ENCODE measurements at places on chromosomes 2 and 18.

DNA sequence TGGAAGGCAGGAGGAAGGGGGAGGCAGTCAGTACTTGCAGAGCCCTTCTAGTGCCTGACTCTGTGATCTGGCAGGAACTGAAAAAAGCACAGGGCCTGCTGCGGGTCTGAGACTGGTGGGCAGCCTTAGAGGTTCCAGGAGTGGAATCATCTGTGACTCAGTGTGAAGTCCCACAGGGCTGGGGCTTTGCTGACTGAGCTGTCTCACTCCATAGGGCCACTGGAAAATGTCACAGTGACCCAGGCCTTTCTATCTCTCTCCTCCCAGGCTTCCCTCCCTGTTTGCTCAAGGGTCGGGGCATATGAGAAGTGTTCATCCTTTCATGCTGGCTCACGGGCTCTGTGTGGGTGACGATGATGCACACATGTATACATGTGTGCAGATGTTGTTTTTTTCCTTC, 47.1 kb upstream of the ZFP36L2 start:
- DNase-seq, result no peak

DNA sequence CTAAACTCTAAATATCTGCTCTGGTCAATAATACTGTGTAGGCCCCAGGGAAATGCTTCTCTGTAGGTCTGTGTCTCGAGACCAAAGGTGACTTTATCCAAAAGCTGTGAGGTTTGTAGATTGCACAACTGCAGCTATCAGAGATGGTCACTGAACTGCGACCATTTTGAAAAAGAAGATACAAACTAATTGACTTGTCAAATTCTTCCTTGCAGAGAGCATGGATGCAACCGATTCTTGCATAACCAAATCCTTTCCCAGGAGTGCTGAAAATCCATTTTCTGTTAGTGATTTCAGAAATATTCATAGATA, 155.8 kb downstream of the SH3BP4 start:
- DNase-seq, result no peak

DNA sequence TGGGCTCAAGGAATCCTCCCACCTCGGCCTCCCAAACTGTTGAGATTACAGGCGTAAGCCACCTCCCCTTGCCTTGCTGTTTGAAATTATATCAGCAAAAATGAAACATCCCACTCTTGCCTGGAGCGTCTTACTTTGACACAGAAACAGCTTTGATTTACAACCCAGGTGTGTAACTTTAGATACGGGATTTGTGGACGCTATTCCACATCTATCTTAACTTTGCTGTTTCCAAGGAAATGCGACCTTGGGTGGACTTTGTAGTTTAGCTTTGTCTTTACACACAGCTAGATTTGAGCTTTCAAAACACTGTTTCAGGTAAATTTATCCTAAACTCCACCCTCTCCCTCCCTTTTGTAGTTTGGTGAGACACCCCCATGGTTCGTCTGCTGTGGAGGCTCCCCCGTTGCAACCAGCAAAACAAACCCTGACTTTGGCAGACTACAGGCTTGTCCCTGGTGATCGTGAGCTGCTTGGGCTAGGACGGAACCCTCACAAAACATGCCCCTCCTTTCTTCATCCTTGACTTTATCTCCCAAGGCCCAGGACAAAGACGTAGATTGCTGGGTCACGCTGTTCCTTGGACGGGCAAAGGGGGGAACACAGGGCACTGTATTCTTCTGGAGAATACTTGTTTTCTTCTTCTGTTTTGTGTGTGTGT, 5.5 kb upstream of the MSH6 start:
- DNase-seq, result no peak

DNA sequence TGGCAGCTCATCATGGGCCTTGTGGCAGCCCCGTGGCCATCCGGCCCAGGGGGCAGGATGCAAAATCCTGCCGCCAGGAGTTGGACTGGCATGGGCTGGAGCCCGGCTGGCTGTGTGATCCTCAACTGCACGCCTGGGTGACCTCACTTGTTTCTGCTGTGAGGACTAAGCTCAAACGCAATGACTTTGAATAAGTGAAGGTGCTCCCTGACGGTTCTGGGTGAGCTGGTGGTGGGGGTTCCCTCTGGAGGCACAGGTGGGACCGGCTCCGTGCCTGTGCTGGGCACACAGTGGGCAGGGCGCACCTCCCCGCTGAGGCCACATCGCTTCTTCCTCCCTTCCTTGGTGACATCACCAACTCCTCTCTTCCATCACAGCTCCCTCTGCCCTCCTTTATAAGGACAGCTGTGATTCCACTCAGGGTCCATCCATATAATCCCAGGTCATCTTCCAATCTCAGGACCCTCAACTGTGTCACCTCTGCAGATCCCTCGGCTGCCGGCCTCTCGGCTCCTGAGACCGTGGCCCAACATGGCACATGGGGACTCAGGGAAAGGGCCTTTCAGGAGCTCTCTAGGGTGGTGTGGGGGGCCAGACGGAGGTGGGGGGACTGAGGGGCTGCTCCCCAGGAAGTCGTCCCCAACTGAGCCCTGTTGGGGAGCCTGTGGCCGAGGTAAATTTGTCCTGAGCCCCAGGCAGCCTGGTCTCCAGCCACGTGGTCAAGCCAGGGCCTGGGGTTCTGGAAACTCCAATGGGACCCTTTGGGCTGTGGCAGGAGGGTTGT, 75.5 kb upstream of the ODC1 start:
- DNase-seq, result no peak

GRCh38 chr2:155310589-155310988, 612.1 kb downstream of the KCNJ3 start:
- peak; percentile 11 for DNase-seq

GRCh38 chr2:53253244-53253643, 514.4 kb upstream of the CHAC2 start:
- no peak for DNase-seq

DNA sequence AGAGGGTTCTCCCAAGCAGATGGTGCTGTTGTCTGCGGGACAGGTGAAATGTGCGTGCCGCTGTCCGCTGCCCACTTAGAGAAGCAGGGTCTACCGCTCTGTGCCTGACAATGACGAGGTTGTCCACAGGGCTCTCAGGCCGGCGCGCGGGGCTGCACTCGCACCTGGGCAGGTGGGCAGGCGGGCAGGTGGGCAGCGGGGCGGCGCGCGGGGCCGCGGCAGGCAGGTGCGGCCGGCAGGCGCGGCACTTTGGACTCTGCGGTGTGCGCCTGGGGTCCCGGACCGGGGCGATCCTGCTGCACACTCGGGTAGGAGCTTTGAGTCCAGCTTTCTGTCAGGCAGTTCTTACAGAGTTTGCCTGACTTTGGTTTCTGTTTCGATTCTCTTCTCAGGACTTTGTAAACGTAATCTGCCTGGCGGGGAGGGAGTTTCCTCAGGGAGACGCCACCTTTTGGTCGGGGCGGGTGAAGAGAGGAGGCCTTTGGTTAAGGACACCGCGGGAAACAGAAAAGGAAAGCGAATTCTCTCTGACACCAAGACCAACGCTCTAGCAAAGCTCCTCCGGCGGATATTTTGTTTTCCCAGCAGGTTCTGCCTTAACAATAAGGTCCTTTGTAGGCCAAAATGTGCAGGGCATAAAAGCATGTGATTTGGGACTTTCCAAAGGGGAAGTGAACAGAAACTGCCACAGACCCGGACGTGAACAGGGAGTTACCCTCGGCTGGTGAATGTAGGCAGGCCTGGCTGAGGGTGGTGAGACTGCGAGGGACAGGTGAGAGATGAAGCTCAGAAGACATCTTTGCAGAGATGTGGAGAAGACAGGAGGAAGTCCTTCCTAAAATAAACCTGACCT, at the start of gene IFIH1:
TSS of gene IFIH1 (minus strand) at position 357 of the 853 bp plus-strand sequence. CDS start 377 bp downstream, outside the sequence.
- peak; percentile 75 for DNase-seq

- DNase-seq, result no peak
Measured at GRCh38 chr2:241900251-241901017, 30.9 kb downstream of the RTP5 start.

DNA sequence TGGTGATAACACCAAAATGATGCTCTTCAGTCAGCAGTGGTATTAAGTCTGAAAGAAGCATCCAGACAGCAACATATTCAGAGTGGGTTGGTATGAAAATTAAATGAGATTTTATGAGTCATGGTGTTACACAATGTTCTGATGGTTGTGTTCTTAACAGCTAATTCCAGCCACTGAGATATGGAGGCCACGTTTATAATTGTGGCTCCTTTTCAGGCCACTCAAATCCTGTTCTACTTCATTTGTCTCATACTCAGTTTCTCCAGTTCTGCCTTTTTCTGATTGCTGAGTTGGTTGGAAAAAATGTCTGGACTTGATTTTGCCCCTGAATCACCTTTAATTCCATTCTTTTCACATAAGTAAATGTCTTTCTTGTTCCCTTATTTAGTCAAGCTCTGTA, 162.7 kb upstream of the COL3A1 start:
- no peak for DNase-seq

GRCh38 chr2:112884869-112885505, 26.0 kb upstream of the IL37 start:
- DNase-seq, result no peak

DNA sequence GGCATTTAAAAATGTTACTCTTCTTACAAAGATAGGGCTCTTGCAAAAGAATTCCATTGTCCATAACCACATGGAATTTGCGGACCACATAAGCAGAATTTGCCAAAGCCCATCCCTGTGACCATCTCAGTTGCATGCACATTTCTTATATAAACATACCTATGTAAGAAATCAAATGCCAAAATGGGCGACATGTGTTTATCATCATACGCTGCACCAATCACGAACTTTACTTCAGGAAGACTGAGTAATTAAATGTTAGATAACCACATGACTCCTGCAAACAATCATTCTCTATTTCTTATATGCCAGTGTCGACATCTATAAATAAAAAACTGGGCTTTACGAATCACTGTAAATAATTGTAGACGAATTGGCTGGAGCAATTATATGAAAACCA, 186.1 kb upstream of the RBMS1 start:
- DNase-seq, result no peak

DNA sequence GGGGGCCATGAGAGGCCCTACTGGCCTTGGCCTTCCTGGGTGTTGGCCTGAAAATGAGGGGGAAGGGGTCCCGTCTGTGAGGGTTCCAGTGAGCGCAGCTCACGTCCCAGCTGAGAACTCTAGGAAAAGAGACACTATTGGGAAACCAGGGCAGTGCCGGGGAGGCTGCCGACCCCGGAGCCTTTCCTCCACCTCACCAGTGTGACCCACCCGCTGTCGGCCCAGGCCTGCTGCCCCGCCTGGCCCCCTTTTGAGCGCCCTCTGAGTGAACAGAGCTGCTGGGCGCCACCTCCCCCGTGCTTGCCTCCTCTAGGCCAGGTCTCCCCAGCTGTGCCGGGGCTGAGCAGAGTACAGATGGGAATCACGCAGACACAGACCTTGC, 17.5 kb upstream of the ARHGEF4 start:
- no peak for DNase-seq

GRCh38 chr2:64203858-64204632, 59.8 kb upstream of the PELI1 start:
- no peak for DNase-seq

- no peak for DNase-seq
Measured at GRCh38 chr2:196924051-196924450, 2.5 kb downstream of the PGAP1 start.

DNA sequence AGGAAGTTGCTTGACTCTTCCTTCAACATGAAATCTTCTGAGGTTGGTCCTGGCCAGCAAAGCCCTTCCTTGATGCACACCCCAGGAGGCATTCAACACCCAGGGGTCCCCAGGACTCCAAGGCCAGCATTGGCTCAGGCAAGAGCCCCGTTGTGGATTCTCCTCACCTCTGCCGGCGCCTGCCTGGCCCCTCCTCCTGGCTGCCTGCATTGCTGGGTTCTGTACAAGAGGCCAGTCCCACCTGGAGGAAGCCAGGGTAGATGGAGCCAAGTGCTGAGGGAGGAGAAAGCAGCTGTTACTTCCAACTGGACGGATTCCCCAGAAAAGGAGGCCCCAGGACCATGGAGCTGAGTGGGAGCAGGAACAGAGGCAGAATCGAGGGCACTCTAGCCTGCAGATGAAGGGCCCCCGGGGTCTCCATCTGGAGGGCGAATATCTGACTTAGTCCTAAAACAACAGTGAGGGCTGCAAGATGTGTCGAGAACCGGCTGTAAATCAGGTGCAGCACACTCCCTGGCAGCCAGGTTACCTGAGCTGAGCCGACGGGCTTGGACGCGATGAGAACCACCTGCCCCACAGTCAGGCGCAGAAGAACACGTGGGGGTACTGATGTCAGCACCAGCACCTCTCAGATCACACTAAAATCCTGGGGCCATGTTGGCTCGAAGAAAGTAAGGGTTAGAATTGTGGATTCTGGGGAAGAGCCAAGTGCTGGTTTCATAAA, 399.6 kb upstream of the SALL3 start:
- no peak for DNase-seq

DNA sequence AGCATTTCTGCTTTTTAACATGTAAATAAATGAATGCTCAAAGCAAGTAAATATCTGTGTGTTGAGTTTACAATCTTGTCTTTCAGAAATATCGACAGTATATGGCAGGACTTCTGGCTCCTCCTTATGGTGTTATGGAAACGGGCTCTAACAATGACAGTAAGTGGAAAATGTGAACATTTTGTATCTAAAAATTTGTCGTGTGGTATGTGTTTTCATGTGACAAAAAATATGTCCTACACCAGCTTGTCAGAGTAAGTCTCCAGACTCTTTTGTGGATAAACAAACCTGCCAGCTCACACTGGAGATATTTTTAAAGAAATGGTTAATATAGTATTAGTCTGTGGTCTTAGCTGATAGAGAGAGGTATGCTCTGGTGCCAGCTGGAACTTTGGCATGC, 157.9 kb upstream of the MAP3K20 start:
- no peak for DNase-seq

- no peak for DNase-seq
Measured at GRCh38 chr2:24342110-24342910, 18.0 kb downstream of the ITSN2 start.

DNA sequence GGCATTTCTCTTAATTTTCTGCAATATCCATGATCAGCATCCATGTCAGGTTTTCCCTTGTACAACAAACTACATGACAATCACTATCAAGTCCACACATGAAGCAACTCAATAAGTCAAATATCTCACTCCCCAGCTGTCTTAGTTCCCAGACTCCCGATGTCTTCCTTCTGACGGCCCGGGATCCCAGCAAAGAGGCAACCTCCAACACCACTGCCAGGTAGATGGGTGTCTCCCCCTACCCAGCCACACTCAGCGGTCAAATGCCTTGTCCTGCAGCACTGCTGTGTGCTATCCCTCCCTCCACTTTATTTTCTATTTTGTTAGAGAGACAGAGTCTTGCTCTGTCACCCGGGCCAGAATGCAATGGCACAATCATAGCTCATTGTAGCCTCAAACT, 23.3 kb downstream of the TRABD2A start:
- no peak for DNase-seq

- no peak for DNase-seq
Measured at GRCh38 chr2:171334946-171335345, 98.8 kb downstream of the METTL8 start.

GRCh38 chr2:3405307-3405706, 25.8 kb downstream of the TRAPPC12 start:
- DNase-seq, result no peak

GRCh38 chr2:133475610-133476009, 92.7 kb downstream of the NCKAP5 start:
- DNase-seq, result no peak

- DNase-seq, result no peak
Measured at GRCh38 chr18:79973517-79973916, 9.1 kb downstream of the HSBP1L1 start.

GRCh38 chr2:121583555-121583954, 52.9 kb downstream of the RNU4ATAC start:
- DNase-seq, result peak; percentile 10

- no peak for DNase-seq
Measured at GRCh38 chr18:46809145-46809544, 52.3 kb upstream of the ST8SIA5 start.
